ENCODE measurements at places on chromosomes 1 and 21.
A peak's percentile ranks its signal among the peaks of the same experiment; 100 is the strongest.

DNA sequence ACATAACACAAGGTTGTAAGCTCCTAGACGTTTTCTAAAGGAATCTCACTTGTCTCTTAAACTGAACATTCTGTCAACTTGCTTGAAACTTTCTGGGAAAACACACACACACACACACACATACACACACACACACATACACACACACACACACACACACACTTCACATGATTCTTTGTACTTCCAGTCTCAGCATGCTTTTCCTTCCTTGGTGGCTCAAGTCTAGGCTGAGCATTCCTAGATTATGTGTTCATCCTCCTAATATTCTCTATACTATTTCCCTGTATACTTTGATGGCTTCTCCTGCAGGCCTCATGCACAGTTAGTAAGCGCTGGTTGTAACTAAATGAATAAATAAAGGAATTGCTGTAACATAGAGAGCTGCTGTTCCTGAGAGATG lies 372.1 kb downstream of the PTPRC start:
- no peak for DNase-seq

- DNase-seq, result no peak
These were observed 344.3 kb downstream of the MATN1 start for GRCh38 chr1:30378991-30379581.

GRCh38 chr1:73784026-73784425 lies 413.9 kb downstream of the LRRIQ3 start:
- no peak for DNase-seq

DNA sequence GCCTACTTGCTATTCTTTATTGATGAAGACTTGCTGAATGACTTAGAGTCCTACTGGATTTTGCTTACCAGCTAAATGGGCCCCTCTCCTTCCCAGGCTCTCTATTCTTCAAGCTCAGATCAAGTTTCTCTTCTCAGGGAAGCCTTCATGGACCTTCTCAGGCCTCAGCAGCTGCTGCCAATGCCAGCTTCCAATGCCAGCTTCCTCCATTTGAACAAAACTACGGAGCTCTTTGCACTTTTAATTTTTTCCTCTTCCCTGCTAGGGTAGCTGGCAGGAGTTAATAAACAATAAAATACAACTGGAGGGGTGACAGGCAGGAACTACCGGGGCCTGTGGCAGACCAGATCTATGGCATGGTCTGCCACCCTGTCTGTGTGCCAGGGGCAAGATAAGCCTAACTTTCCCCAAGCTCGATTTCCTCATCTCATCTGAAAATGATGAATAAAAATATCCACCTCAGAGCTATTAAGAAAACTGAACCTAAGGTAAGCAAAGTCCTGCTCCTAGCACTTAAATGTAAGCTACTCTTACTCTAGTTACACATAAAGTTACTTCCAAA lies 995 bp upstream of the IPO13 start:
- DNase-seq, result no peak

DNA sequence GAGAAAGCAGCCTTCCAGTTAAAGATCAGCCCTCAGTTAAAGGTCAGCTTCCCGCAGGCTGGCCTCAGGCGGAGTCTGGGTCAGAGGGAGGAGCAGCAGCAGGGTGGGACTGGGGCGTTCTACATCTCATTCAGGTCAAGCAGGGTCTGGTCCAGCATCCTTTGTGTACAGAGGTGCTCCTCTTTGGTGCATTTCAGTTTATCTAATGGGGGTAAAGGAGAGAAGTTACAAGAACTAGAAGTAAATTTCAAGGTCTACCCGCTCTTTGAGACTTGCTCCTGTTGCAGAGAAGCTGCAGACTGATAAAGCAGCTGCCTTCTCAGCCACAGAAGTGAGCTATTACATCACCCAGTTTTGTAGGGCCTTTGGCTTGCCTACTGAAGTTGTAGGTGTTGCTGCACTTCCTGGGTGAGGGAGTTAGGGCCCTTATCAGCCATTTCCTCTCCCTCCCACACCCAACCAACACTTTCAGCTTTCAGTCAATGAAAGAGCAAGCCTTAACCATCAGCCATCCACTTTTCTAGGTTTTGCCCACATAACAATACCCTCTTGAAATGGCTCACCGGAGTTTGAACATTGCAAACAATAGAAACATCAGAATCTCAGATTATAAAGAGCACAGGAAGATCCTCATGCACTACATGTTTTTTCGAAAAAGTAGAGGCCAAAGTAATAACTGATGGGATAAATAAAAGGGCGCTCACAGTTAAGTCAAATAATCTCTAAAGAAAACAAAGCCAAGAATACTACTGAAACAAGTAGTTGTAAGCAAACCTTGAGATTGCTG lies 2.8 kb upstream of the NUP210L start:
- DNase-seq, result peak; percentile 74

- no peak for DNase-seq
These were observed 95.0 kb upstream of the MROH9 start for GRCh38 chr1:170840371-170840770.

- DNase-seq, result peak; percentile 50
These were observed at the start of gene LPAR3 for GRCh38 chr1:84892705-84893618. TSS of gene LPAR3 (minus strand) at chr1:84893206. CDS start at chr1:84866120, 27,086 bp downstream.

DNA sequence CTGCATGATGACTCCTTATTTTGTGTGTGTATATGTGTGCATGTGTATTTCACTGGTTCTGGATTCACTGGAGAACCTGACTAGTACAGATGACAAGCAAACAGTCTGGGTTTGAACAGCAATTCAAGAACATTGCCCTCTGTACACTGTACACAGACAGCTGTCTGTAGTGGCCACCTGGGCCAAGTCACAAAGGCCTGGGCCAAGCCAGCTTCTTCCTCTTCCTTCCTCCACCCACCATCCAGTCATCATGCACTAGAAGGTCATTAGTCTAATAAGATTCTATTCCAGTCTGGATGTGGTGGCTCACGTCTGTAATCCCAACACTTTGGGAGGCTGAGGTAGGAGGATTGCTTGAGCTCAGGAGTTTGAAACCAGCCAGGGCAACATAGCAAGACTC lies 155.9 kb downstream of the ELAVL4 start:
- no peak for DNase-seq
